ENCODE measurements at places on chromosomes 12 and 14. TPM values are rescaled to one million over a fixed set of nuclear protein-coding genes. Genes with fewer than 3 reads are reported as not detected.

TUBA1C gene
- 254 TPM for total RNA-seq

CABP1 gene
- total RNA-seq, result 2.4 TPM

TMEM260 gene
- total RNA-seq, result 19.5 TPM

SLC25A47 gene
- total RNA-seq, result not detected

C1RL gene
- 7.3 TPM for total RNA-seq

PLEKHG7 gene
- total RNA-seq, result 0.29 TPM

RIPK3 gene
- total RNA-seq, result 18.8 TPM

OTUB2 gene
- total RNA-seq, result 0.48 TPM

RNASE7 gene
- total RNA-seq, result not detected

- DNase-seq, result no peak
These were observed 73.2 kb downstream of the TTC6 start for GRCh38 chr14:37668646-37669045.

DNA sequence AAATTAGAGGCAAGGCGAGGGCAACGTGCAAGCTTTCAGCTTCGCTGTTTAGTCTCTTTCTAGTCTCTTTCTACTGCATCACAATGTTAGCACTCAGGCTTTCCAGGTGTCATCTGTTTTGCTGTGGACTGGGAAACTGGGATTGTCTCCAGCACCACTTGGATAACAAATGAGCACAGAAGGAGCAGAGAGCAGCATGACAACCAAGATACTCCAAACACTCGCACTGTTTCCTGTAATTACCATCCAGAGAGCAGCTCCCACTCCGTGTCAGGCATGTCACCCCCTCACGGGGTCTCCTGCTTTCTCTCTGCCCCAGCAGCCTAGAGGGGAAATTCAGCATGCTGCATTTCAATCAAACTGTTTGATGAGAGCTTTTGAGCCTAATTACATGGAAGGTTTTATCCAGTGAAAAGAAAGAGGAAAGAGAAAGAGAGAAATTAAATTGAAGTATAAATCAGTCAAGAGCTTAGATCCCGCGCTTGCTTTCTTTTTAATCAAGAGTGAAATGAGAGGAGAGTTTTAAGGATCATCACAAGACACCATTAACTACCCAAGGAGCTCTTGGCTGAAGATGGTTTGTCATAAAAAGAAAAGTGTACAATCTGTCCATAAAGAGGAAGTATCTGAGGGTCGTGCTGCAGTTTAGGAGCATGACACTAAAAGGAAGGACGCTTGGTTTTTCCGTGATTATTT lies 917.7 kb downstream of the DIO2 start:
- DNase-seq, result no peak

GRCh38 chr14:96584199-96584906 lies 82.2 kb downstream of the PAPOLA start:
- DNase-seq, result peak; percentile 52

- no peak for DNase-seq
These were observed 186.5 kb downstream of the CHST11 start for GRCh38 chr12:104643093-104643818.

DNA sequence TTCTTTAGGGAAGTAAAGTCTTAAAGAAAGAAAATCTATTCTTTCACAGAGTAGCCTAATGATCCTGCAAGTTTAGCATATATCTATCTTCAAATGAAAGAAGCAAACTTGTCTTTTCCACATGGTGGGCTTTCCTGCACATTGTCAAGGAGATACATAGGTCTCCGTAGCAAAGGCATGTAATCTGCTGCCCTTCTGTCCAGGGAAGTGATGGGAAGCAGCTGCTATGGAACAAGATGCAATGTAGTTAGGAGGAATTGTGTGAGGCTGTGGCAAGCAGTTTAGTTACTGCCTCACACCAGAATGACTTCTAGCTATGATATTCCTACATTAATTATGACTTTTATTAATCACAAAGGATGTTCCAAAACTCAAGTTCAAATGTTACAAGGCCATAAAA lies 174.4 kb downstream of the PDZRN4 start:
- no peak for DNase-seq

- DNase-seq, result no peak
These were observed 217.1 kb downstream of the SLC38A4 start for GRCh38 chr12:46608431-46609272.

GRCh38 chr12:9253464-9253863 lies 45.3 kb upstream of the PZP start:
- no peak for DNase-seq

- no peak for DNase-seq
These were observed 11.1 kb downstream of the AQP6 start for GRCh38 chr12:49983892-49984291.

DNA sequence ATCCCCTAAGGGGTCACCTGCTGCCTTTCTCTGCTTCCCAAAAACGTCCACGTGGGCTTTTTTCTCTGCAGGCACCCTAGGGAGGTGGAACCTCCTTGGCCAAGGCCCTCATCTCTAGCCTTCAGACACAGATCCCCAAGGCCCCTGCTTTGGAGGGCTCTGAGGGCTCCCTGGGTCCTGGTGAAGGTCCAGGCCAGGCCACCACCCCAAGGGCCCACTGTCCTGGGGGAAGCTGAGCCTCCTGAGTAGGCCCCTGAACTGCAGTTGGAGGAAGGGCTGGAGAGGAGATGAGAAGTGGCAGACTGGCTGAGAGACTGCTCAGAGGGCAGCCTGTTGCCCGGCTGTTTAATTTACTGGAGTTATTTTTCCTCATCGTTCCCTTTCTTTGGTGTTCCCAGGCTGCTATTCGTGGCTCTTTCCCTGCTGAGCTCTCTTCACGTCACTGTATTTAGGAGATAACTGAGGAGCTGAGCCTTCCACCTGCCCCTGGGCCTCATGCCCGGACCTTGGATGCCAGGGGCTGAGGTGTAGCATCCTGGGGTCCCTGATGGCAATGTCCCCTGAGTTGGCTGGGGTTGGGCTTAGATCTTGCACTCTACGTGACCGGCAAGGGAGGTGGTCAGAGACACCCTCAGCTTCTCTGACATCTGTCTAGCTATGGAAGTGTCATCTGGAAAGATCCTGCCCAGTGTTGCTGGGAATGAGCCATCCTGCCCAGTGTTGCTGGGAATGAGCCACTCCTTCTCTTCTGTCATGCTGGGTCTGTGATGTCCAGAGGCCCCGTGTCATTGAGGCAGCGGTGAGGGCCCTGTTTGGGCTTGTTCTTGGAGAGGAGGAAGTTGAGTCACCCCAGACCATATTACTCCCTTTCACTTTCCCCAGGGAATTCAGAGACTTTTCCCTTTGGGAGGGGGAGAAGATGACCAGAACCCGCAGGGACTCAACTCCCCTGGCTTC lies 139.8 kb downstream of the TSPAN9 start:
- DNase-seq, result no peak

- DNase-seq, result no peak
These were observed 6.4 kb upstream of the TBK1 start for GRCh38 chr12:64445490-64445889.

GRCh38 chr14:103061482-103061976 lies 4.2 kb upstream of the CDC42BPB start:
- DNase-seq, result no peak

GRCh38 chr14:56760164-56760914 lies 49.9 kb downstream of the OTX2 start:
- DNase-seq, result no peak

DNA sequence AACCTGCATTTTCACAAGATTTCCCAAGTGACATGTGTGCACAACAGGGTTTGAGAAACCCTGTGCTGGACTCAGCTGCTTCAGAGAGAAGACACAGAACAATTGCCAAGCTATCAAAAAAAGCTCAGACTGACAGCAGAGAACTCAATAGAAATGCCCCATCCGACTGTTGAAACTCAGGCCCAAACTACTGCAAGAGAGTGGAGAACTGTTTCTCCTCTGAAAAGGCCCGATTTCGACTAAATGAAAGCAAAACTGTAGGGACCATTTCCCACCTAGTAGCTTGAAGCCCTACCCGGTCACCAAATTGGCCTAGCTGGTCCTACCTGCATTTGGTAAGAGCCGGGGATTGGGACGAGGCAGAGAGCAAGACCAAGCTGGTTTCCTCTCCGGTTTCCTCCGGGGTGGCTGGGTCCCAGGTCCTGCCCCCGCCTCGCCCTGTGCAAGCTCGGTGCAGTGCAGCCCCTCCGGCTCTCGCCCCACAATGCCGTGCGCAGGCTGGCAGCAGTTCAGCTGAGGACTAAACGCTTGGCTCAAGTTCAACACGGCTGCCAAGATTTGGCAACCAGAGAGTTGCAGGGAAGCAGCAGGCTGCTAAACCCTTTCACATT lies 1180.6 kb downstream of the VRK1 start:
- no peak for DNase-seq

GRCh38 chr14:100774164-100774537 lies 47.5 kb downstream of the DLK1 start:
- no peak for DNase-seq

GRCh38 chr12:64951944-64952343 lies 127.5 kb downstream of the TBC1D30 start:
- no peak for DNase-seq

- no peak for DNase-seq
These were observed 54.0 kb upstream of the CDKN3 start for GRCh38 chr14:54342806-54343205.

DNA sequence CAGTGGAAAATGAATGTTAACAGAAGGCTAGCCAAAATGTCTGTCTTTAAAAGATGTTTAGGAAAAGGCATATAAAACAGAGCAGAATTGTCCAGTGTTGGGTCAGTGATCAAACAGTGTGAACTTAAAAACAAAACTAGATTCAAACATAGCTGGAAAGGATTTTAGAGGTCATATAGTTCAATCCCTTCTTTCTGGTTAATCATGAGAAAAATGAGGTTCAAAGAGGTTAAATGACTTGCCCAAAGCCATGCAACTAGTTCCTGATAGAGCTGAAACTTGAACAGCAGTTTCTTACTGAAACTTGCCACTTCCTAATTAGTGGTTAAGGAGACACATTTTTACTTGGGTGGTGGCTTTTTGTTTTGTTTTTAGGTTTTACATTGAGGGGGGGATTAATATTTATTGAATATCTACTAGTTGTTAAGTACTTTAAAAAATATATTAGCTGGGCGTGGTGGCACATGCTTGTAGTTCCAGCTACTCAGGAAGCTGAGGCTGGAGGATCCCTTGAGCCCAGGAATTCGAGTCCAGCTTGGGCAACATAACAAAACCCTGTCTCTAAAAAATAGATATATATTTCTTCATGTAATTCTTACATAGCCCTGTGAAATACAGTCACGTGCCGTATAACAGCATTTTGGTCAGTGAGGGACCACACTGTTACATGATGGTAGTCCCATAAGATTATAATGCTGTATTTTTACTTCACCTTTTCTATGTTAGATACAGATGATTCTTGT lies 20.4 kb downstream of the ACVR1B start:
- DNase-seq, result no peak

DNA sequence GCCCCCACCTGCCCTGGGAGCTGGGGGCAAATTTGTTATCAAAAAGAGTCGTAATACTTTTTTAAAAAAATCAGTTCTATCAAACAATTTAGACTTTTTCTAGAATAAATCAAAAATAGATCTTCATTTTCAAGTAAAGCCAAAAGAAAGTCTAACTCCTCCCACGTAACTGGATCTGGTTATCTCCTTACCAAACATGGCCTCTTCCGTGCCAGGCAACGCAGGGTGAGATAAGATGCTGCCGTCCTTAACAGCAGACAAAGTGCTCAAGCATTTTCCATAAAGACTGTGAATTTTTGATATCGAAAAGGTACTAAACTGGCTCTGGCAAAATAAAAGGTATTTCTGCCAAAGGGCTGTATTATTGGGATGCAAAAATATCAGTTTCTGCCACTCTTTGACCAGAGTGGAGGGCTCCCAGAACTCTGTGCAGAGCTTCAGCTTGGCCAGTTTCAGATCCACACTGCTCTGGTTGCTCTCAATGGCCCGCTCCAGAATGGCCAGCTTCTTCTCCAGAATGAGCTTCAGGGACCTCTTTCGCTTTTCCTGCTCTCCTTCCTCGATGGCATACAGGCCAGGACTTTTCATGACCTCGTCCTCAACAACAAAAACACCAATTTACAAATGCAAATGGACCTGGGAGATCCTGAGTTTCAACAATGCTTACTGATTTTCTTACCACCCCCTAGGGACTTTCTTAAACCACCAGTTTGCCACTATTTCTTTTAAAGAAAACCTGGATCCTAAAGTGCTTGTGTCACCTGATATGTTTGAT lies 29.0 kb downstream of the NRDE2 start:
- DNase-seq, result no peak

GRCh38 chr14:93956514-93957332 lies 19.6 kb downstream of the ASB2 start:
- peak; percentile 34 for DNase-seq

DNA sequence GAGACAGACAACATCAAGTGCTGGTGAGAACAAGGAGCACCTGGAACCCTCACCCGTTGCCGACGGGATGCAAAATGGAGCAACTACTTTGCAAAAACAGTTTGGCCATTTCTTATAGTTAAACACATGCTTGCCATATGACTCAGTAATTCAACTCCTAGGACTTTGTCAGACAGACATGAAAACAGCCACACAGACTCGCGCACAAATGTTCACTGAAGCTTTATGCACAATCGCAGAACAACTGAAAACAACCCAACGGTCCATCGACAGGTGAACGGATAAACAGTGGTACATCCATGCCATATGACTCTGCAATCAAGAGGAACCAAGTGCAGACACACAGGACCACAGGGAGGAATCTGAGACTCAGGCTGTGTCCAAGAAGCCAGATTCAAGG lies 30.8 kb downstream of the NCOR2 start:
- no peak for DNase-seq

- DNase-seq, result no peak
These were observed 117.4 kb upstream of the SOX5 start for GRCh38 chr12:24066865-24067264.

DNA sequence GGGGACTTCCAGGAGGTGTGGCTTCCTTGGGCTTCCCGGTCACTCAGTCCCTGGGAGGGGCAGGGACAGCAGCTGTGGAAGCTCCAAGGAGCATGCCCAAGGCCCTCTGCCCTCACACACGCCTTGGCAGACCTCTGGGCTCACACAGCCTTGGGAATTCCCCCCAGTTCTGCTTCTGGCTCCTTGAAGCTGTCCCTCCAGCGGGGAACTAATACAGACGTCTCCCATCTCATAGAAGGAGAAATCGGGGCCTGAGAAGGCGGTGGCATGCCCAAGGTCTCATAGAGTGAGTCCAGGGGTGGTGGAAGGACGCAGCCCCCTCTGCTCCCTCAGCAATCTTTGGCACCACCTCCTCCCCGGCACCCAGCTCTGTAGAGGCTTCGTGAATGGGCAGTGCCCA lies 15.7 kb upstream of the TMEM119 start:
- DNase-seq, result no peak
